Stimulated activated CD8-positive, alpha-beta memory T cell treated with anti-CD3 and anti-CD28 coated beads, Interleukin-15, amount 100 ng/mL, for 24 hours (primary cell): ENCODE measurements at places on chromosomes 5 and 9.

- DNase-seq: no peak
Measured at GRCh38 chr9:134789168-134789567, 91.4 kb upstream of the FCN2 start.

DNA sequence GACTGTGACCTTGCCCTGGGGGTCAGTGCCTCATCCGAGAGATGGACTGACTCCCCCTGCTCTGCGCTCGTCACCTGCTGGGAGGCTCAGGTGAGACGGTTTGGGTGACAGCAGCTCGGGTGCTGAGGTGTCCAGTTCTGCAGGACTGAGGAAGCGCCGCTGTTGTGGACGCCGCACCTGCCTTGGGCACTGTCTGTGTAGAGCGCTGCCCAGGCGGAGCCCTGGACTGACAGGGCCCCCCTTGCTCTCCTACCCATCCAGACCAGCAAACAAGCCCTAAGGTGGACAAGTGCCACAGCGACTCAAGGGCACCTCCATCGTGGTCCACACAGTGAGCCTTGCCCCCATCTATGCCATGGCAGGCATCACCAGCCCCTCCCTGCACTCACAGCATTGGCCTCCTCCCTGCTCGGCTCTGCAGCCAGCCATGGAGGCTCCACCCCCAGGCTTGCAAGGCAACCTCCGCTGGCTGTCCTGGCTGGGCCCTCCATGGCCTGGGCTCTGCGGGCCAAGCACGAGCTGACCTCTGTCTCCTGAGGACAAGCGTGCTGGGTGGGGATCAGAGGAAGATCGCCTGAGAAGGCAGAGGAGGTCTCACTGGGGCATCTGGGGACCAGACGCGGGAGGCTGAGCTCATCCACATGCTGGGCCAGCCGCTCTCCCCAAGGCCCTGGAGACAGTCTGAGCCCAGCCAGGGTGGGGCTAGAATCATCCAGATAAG, 87.1 kb upstream of the COL5A1 start:
- no peak for DNase-seq

- no peak for DNase-seq
Measured at GRCh38 chr9:31135567-31135966, 1248.9 kb upstream of the ACO1 start.

GRCh38 chr9:136052472-136052880, 42.6 kb downstream of the NACC2 start:
- DNase-seq: no peak

GRCh38 chr5:67233075-67233474, 36.5 kb upstream of the CD180 start:
- DNase-seq: no peak

DNA sequence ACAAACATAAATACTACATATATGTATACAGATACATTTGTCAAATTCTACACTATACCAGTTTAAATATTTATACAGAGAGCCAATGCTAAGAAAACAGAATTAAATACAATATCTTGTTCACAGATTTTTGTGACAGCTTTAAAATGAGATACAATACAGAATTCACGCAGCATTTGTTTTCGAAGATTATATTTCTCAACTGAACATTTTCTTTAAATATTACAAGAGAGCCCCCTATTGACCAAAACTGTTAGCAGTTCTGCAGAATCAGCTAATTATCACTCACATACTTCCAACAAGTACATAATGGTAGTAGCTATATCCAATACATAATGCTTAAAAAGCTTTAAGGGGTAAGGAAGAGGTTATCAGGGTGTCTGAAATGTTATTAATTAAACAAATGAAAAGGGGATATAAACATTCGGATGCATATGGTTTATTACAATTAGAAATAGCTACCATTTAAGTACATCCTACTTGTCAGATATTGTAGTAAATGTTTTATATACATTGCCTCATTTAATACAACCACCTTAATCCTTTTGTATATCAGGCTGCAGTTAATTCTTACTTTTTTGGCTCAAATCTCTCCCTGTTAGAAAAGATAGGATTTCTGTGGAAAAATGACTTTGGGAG, 31.7 kb downstream of the ZDHHC21 start:
- no peak for DNase-seq

GRCh38 chr5:137695651-137696428, 40.0 kb downstream of the KLHL3 start:
- no peak for DNase-seq

DNA sequence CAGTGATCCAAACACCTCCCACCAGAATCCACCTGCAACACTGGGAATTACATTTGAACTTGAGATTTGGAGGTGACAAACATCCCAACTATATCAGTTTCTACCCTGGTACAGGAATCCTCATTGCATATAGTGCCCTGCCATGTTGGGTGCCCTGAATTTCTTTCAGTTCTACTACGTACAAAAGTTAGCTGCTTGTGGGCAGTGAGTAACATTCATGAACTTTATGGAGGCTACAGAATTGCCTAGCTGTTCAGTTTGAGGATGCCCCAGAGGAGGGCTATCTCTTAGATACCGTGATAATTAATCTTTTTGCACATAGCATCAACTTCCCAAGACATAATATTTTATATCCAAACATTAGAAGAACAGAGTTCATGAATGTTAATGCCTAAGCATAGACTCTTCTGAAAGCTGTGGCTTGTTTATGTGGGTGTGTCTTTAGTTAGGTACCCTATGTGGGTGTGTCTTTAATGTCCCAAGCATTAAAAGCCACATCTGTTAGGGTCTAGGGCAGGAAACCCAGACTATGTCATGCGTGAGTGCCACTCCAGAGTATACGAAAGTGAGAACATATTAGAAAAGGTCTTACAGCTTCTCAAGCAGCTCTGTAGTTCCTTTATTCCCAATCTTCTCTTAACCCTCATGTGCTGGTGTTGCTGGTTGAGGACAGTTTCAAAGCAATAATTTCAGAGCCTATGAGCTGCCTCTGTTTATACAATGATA, 47.0 kb upstream of the CHD1 start:
- no peak for DNase-seq

GRCh38 chr9:110081395-110081794, 126.6 kb downstream of the C9orf152 start:
- no peak for DNase-seq

DNA sequence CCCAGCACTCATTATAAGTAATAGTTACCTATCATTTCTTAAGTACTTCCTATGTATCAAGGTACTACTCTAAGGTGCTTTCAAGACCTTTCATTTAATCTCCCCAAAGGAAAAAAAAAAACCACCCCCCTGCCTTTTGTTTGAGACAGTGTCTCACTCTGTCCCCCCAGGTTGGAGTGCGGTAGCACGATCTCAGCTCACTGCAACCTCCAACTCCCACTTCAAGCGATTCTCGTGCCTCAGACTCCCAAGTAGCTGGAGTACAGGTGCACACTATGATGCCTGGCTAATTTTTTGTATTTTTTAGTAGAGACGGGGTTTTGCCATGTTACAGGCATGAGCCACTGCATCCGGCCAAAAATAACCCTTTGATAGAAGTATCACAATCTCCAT, 29.9 kb downstream of the SERINC5 start:
- DNase-seq: no peak

DNA sequence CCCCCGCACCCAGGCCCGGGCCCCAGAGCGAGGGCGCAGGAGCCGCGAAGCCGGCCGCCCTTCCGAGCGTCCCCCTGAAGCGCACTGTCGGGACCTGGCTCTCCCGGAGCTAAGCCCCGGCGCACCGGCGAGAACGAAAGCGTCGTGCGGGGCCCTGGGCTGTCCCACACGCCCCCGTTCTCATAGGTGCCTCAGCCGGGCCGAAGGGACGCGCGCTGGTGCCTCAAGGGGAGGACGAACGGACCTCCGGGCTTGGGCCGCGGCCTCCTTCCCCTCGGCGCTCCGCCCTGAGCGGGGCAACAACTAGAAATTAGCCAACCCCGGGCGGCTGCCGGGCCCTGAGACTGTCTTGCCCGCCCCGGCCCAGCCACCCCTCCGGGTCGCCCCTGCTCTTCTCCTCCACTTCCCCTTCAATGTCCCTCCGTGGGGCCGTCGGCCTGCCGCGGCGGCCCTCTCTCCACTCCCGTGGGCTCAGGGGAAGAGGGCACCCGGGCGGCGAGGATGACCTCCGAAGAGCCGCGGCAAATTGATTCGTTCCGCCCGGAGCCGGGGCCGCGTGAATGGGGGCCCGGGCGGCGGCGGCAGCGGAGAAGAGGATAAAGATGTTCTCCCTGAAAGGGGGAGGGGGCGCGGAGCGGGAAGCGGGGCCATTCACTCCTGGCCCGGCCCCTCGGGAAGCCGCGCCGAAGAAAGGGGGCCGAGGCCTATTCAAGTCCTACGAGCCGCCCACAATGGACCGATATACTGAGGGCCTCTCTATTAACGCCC, 3.5 kb upstream of the PRDM12 start:
- DNase-seq: no peak

DNA sequence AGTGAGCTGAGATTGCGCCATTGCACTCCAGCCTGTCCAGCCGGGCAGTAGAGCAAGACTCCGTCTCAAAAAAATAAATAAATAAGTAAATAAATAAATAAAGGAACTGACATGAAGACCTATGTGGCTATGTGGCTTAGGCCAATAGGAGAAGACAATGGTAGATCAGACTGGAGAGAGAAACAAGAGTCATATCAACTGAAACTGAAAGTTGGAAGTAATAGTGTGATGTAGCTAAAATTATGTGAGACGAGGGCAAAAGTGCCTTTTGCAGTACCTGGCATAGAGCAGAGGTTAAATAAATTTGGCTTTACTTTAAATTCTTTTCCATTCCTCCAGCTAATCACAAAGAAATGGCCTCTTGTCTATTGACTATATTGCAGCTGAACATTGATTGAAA, 7.3 kb downstream of the FBP2 start:
- no peak for DNase-seq

- no peak for DNase-seq
Measured at GRCh38 chr9:18668944-18669343, 195.0 kb downstream of the ADAMTSL1 start.

DNA sequence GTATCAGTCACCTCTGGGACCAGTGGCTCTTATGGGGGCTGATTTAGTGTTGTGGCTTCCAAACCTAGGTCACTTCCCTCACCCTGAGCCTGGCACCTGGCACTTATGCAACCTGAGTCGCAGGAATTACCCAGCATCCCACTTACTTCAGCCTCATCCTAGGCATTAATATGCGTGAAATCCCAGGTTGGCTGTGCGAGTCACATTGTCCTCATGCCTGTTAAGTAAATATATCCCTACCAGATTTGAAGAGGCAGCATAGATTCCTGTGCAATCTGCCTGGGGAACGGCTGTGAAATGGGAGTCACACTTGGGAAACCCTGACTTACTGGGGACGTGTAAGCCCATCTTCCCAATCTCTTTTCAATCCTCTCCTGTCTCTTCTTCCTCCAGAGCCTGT, 42.7 kb upstream of the AKNA start:
- DNase-seq: no peak

DNA sequence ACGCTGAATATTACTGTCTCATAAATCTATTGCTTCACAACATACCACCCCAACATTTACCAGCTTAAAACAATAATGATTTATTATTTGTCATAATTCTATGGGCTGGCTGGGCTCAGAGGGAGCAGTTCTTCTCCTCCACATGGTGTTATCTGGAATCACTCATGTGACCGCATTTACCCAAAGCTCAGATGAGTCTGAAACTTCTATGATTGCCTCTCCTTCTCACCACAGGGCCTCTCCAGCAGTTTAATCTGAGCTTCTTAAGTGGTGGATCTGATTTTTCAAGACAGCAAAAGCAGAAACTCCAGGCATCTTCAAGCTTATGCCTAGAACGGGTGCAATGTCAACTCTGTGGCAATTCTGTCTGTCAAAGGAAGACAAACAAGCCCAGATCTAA, 210.3 kb upstream of the ADRA1B start:
- DNase-seq: no peak

- no peak for DNase-seq
Measured at GRCh38 chr5:144531188-144531587, 360.5 kb downstream of the KCTD16 start.

DNA sequence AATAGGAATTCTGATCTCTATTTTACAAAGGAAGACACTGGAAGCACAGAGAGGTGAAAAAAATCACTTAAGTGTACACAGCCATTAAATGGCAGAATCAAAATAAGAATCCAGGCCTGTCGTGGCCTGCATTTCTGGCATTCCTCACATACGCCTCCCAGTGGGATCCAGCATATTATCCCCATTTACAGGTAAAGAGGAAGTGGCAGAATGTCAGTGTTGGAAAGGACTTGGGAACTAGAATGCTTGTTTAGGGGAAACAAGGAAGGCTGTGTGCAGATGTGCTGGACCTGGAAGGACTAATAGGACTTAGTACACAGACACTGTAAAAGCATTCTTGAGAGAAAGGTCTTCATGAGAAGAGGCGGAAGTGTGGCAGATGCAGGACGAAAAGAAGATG, 241.8 kb downstream of the TRIM32 start:
- no peak for DNase-seq

DNA sequence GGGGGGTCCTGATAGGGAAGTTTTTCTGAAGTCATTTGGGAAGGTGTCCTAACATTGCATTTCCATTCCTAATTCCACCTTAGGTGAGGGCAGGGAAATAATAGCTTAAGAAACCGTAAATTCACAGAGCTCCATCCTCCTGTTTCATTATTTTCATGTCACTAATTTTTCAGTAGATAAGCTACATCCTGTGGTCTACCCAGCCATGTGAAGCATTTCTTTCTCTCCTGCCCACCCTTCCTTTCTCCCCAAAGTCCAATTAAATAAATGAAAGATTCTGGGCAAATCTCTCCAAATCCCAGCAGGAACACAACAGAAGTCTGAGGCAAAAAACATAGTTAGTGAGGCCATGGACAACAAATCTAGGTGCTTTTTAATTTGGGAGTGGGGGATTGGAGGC, 95.1 kb upstream of the ERBIN start:
- DNase-seq: no peak

DNA sequence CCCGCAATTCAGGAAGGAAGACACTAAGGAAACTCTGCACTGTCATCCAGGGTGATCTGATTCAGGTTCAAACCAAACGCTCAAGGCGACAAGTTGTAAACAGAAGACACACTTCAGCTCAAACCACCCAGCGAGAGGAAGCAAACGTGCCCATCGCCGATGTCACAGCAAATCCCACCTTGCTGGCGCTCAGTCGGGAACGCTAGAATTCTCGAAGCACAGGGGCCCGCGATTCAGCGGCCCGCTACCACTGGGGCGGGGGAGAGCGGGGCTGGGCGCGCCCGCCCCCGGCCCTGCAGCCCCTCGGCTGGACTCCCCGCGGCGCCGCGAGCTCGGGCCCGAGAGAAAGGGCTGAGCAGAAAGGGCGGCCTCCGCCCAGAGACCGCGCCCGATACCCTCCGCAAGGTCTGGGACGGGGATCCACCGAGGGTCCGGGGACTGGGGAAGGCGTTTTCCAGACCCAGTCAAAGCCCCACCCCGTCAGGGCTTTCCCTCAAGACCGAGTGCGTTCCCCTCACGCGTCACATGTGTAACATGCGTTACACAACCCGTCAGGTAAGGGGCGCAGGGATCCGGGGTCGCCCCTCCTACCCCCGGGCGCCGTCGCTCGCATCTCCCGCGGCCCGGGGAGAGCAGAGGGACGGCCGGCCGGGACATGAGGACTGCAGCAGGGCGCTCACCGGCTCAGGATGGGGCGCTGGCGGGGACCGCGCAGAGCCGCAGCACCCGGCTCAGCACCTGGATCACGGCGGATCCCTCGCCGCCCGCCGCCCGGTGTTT, 469 bp downstream of the AGTPBP1 start:
- peak; percentile 11 for DNase-seq
